NCI-H1417 (cell line): ENCODE measurements at places on chromosomes 1 and 21.

DNA sequence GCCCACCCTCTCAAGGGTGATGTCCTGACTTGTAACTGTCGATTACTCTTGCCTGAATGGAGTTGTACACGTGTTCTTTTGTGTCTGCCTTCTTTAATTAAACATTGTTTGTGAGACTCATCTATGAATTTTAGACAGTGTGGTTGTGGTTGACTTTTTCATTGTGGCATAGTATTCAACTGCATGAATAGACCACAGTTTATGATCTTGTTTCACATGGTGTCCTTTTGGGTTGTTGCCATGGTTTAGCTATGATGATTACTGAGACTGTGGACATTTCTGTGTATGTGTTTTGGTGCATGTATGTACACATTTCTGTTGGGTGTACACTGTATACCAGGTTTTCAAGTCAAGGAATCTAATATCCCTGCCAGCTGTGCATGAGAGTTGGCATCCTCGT, 30.1 kb downstream of the PRMT2 start:
- DNase-seq = no peak

- no peak for DNase-seq
These were observed 64.2 kb upstream of the ERRFI1 start for GRCh38 chr1:8090241-8090702.

DNA sequence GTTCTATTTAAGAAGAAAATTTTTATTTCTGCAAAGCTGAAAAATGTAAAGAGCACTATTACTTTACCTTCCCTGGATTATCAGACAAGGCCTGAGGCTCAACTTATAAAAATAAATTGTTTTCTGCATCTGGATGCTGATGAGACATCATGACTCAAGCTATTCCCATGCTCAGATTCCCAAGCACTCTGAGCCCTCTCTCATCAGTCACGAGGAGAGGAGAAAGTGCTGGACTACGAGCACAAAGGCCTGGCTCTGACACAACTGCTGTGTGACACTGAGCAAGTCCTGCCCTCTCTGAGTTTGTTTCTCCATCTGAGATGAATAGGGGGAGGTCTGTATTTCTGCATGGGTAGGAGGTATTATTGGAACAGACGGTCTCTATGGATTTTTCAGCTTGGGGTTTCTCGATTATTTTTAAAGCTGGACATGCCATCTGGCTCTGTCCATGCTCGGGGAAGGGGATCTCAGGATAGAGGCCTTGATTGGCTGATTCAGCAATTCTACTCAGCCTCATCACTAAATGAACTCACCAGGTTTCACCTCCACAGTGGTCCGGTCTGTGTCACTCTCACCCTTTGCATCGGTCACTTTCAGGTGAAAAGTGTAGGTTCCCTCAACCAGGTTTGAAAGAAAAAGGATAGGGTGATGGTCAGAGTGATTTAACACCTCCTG, 107.7 kb downstream of the KIAA0319L start:
- no peak for DNase-seq

- DNase-seq = peak; percentile 61
These were observed 51.0 kb downstream of the ZBTB18 start for GRCh38 chr1:244102046-244102445.

- no peak for DNase-seq
These were observed 136.1 kb downstream of the TGFB2 start for GRCh38 chr1:218481116-218481775.

DNA sequence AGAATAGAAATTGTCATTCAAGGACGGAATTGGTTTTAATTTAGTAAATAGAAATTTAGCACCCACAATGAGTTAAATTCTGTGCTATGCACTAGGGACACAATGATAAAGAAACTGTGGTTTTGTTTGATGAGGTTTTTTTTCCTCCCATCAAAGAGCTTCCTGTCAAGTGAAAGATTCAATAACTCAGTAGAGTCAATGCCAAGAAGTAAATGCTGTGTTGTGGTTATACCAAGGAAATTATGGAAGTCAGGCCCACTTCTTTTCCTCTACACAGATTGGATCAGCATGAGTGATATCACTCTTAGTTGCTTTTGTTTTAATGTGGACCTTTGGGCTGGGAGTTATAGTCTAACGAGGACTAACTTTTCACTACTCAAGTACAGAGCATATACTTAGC, 1269.6 kb upstream of the ADGRL2 start:
- DNase-seq = no peak

DNA sequence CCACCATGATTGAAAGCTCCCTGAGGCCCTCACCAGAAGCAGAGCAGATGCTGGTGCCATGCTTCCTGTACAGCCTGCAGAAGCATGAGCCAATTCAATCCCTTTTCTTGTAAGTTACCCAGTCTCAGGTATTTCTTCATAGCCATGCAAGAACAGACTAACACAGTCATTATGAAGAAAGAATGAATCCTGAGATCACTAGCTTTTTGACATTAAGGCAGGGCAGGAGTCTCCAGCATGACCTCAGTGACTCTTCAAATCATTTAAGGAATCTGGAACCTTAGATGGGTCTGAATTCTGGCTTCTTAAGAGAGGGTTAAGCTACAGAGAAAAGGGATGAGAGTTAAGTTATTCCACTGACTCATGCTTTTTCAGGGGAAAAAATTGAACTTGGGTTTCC, 79.0 kb downstream of the PTPN14 start:
- DNase-seq = no peak

- peak; percentile 58 for DNase-seq
These were observed 11.3 kb downstream of the RPAP2 start for GRCh38 chr1:92310185-92310597.

DNA sequence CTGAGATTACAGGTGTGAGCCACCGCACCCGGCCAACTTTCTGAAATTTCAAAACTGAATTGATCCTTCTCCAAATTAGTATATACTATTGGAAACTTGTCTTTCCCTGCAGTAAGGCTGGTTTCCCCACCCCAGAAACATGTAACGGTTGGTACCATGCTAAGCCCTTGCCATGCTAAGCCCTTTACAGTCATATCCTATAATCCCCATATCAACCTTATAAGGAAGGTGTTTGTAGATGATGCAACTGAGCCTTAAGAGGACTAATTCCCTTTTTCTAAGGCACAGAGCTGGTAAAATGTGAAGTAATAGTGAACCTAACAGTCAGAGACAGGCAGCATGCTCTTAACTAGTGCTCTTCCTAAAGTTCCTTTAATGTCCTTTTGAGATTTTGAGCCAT, 413.7 kb downstream of the DISC1 start:
- no peak for DNase-seq
